WTC11 (cell line): ENCODE measurements at places on chromosomes 11 and 22. TPM values are rescaled to one million over a fixed set of nuclear protein-coding genes. Genes with fewer than 3 reads are reported as not detected.

The TSGA10IP gene
- 3.4 to 4.5 TPM (median 4.1 TPM) in 3 replicates for total RNA-seq

The COPB1 gene
- 67.9 to 76.3 TPM (median 75.6 TPM) in 3 replicates for total RNA-seq

The ADORA2A gene
- 7.0 to 8.1 TPM (median 7.6 TPM) in 3 replicates for total RNA-seq

The MPZL2 gene
- 1.2 to 1.8 TPM (median 1.4 TPM) in 3 replicates for total RNA-seq

The PRR33 gene
- total RNA-seq, result not detected in 3 replicates

The OR10G8 gene
- total RNA-seq, result not detected in 3 replicates

The TREH gene
- 0.09 TPM in 1 of 3 replicates, not detected in the others for total RNA-seq

The DPP3 gene
- total RNA-seq, result 77.0 to 86.7 TPM (median 83.4 TPM) in 3 replicates

The DBX1 gene
- 0.14 to 0.24 TPM (median 0.14 TPM) in 3 replicates for total RNA-seq

The ANAPC15 gene
- 60.2 to 75.4 TPM (median 66.1 TPM) in 3 replicates for total RNA-seq

The GATD1 gene
- 81.9 to 87.6 TPM (median 87.5 TPM) in 3 replicates for total RNA-seq

The GGTLC3 gene
- not detected in 3 replicates for total RNA-seq

The TMEM109 gene
- total RNA-seq, result 24.1 to 26.8 TPM (median 25.1 TPM) in 3 replicates

The ADAMTS15 gene
- 3.1 to 3.7 TPM (median 3.2 TPM) in 3 replicates for total RNA-seq

The MMP12 gene
- not detected in 3 replicates for total RNA-seq

The TRPM5 gene
- total RNA-seq, result 0.07 to 0.09 TPM in 2 of 3 replicates, not detected in the other

The DDIAS gene
- 21.7 to 28.7 TPM (median 22.0 TPM) in 3 replicates for total RNA-seq

The RAG2 gene
- total RNA-seq, result not detected in 3 replicates

The GNAZ gene
- total RNA-seq, result 9.9 to 11.4 TPM (median 11.0 TPM) in 3 replicates

The IFITM10 gene
- total RNA-seq, result 0.80 to 1.7 TPM (median 1.3 TPM) in 3 replicates
